ENCODE measurements at places on chromosomes 11 and 22.

GRCh38 chr11:20129665-20130064 is 30.6 kb downstream of the DBX1 start:
- no peak for DNase-seq

DNA sequence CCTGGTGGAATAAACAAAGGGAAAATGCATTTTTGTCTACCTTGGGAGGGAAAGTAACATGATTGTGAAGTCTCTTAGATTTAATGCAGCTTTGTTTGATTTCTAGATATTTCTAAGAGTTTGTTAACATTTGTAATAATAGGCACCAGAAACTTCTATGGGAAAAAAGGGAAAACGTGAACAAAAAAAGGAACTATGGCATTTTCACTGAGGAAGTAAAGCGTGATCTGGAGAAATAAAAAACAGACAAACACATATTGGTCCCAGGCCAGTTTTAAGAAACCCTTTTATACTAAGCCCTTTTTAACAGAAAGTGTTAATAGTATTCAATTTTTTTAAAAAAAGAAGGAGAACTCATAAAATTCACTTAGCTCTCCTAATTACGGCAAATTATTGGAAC is 6.9 kb upstream of the MS4A7 start:
- DNase-seq: no peak

DNA sequence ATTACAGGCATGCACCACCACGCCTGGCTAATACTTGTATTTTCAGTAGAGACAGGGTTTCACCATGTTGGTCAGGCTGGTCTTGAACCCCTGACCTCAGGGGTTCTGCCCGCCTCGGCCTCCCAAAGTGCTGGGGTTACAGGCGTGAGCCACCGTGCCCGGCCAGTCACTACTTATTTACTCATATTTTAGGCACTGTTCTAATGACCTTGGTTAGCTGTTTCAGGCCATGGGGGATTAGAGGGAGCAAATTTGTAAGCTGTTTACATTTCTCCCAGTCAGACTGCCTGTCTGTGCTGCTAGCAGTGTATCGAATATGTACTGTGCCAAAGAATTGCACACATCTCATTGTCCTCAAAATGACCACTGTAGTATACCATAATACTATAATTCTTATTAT is 32.7 kb upstream of the PACSIN2 start:
- DNase-seq: no peak

DNA sequence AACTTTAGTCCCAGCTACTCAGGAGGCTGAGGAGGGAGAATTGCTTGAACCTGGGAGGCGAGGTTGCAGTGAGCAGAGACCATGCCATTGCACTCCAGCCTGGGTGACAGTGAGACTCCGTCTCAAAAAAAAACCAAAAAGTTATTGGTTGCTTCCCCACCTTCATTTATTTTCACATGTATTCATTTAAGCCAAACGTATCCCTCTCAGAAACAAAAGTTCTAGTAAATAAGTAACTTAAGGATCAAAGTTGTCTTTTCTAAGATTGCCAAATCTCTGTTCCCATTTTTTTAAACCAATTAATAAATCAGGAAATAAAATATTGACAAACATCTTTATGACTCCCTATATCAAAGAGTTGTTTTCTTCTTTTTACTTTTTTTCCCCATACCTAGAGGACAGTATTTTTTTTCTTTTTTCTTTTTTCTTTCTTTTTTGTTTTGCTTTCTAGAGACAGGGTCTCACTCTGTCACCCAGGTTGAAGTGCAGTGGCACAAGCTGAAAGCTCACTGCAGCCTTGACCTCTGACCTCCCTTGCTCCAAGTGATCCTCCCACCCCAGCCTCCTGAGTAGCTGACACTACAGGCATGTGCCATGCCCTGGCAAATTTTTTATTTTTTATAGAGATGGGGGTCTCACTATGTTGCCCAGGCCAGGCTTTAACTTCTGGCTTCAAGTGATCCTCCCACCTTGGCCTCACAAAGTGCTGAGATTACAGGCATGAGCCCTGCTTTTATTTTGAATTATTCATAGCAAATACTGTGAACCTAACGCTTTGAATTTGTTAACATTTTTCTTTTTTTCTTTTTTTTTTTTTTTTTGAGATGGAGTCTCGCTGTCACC is 11.4 kb downstream of the ZFTA start:
- DNase-seq: no peak

DNA sequence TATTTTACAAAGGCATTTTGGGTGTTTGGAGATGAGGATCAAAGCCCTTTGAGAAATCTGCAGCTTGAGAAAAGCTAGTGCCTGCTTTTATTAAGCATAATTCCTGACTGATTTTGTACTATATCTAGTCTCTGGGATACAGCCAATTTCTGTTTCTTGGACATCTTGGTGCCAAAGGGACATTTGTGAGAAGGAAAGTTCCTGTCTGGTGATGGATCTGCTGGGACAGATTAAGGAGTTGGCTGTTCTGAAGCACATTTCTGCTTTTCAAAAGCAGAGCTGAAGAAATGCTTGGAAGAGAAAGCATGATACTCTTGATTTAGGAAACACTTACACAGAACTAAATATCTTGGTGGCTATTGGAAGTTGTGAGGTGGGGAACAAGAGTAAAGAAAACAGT is 254.6 kb upstream of the CCDC90B start:
- DNase-seq: no peak

GRCh38 chr11:79353706-79354105 is 87.1 kb downstream of the TENM4 start:
- no peak for DNase-seq

DNA sequence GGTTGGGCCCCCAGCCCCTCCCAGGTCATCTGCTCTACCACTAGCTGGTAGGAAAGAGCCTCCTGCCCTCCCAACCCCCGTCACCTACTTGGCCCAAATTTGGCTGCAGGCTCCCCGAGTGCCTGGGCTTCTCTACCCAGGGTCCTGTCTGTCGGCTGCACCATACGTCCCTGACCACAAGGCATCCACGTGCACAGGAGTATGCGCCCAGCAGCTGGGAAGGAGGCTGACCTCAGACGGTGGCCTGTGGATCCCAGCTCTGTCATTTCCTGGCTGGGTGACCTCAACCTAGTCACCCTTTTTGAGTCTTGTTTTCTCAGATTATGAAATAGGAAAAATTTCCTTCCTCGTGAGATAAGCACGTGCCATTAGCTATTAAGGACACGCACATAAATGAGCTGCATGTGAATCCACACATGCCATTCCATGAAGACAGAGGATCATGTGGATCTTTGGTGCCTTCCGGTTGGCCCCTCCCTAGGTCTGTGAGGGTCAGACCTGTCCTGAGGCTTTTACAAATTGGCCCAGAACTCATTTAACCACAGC is 13.7 kb downstream of the CYB561A3 start:
- no peak for DNase-seq

DNA sequence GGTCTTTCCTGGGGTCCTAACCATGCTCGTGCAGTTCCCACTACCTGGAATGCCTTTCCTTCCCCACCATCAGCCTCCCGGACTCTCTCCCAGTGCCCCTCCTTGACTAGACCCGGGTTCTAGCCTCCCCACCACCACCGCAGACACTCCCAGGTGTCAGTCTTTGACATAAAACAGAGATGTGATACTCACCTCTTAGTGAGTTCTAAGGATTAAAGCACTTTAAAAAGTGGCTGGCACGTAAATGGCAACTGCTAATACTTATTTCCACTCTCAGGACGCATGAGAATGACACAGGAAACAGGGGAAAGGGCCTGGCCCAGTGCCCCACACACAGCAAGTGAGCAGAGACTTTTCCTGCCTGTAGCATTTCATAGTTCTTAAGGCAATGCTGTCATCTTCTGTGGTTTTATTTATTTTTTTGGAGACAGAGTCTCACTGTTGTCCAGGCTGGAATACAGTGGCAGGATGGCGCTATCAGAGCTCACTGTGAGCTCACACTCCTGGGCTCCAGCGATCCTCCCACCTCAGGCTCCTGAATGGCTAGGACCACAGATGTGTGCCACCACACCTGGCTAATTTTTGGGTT is 1.9 kb upstream of the SLC25A45 start:
- DNase-seq: no peak

- no peak for DNase-seq
Observed at GRCh38 chr11:3123305-3123704, 41.8 kb downstream of the OSBPL5 start.

DNA sequence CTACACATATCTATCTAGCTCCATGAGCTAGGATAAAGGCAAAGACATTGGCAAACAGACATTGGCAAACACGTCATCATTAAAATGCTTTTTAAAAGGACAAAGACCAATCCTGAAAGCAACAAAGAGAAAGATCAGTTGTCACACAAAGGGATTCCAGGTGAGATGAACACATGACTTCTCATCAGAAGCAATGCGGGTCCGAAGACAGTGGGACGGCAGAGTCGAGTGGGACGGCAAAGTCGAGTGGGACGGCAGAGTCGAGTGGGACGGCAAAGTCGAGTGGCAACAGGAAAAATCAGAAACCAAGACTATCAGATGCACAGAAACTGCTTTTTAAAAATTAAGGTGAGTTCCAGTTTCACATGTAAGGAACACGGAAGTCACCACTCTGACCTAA is 609.5 kb downstream of the BRD1 start:
- no peak for DNase-seq

GRCh38 chr22:47401976-47402770 is 639.7 kb downstream of the TBC1D22A start:
- DNase-seq: no peak

GRCh38 chr11:13561860-13562259 is 66.1 kb upstream of the PTH start:
- no peak for DNase-seq

DNA sequence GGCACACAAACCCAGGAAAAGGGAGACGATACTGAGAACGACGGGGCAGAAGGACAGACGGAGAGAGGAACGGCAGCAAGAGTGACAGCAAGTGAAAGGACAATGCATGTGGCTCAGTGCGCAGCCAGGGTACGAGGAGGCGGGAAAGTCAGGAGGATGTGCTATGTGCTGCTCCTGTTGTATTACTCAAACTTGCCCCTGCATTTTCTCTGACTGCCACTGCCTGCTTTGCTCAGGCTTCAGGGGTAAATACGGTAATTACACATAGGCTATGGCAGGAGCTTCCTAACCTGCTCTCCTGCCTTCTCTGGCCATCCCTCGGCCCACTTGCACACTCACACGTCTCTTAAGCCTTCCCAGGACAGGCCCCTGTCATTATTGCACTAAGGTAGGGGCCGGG is 94.8 kb downstream of the FEZ1 start:
- no peak for DNase-seq

- DNase-seq: no peak
Observed at GRCh38 chr11:64372802-64373597, 14.0 kb downstream of the RPS6KA4 start.

DNA sequence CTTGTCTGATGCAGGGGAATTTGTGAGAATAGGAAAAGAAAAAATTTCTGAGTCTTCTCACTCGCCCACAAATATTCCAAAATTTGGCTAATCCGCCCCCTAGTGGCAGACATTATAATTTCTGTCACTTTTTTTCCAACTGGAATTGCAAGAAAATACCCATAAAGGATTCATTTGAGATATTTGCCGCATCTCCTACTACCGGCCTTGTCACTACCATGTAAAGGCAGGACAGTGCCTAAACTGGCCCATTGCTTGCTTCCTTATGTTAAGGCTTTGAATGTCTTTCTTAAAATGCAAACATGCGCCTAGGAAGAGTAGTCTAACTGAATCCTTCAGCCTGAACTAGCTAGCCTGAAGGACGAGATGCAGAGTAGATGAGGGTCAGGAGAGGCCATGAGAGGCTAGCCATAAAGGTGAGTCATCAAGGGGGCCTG is 9.3 kb upstream of the CEP295 start:
- DNase-seq: no peak

GRCh38 chr11:39304586-39304985 is 2154.9 kb downstream of the LRRC4C start:
- no peak for DNase-seq

- no peak for DNase-seq
Observed at GRCh38 chr11:69957849-69958248, 120.3 kb upstream of the ANO1 start.

- no peak for DNase-seq
Observed at GRCh38 chr11:36431429-36432092, 78.5 kb downstream of the TRAF6 start.

- no peak for DNase-seq
Observed at GRCh38 chr11:12108875-12109453, 1.4 kb upstream of the MICAL2 start.

DNA sequence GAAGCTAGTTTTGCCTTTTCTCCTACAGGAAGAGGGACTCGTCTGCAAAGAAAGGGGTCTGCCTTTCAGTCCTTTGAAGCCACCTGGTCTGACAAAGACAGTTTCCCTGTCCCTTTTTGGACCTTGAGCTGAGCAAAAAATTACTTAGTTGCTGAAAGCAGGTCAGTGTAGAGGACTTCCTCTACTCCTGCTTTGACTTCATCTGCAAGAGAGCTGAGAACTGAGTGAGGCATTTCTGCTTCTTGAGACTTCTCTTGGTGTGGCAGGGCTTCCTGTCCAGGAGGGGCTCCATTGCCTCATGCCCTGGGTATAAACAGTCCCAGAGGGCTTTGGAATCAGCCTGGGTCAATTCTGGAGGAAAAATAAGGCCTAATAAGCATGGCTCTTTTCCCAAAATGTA is 73.1 kb downstream of the ZNRF3 start:
- DNase-seq: no peak

GRCh38 chr22:19501897-19502447 is 22.2 kb downstream of the CLDN5 start:
- DNase-seq: no peak

DNA sequence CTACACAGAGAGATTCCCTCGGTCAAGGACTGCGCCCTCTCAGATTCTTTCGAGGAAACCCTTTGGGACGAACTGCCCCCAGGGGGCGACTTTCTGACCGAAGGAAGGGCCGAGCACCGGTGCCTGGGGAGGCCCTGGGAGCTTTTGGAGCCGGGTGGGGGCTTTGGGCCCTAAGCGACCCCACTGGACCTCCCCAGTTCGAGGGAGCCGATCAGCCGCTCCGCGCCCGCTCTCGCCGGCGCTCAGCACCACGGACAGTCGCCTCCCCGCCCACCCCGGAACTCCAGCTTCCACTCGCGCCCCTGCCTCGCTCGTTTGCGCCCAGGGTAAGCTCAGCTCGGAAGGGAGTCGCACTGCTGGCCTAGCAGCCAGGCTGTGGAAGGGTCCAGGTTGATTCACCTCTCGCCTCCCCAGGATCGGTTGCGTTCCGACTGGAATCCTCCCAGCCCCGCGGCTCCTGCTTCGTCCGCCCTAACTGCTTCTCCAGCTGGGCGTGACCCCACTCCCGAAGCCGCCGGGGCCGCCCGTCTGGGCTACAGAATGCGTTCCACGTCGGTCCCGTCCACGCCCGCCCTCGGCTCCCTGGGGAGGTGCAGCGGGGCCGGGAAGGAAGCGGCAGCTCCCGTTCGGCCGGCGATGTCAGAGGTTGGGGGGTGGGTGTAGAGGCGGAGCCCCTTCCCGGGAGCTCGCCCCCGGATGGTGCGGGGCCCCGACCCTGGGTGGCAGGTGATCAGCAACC is 428 bp downstream of the SCN3B start:
- DNase-seq: no peak

GRCh38 chr11:99968336-99968735 is 718.8 kb upstream of the ARHGAP42 start:
- DNase-seq: no peak

GRCh38 chr11:8699903-8700302 is 17.3 kb downstream of the RPL27A start:
- DNase-seq: no peak
